Esophagus squamous epithelium (tissue), 5 donors: ENCODE measurements at places on chromosomes 7 and 10.

GRCh38 chr10:35063837-35064454, 26.2 kb downstream of the CUL2 start:
- DNase-seq = no peak

DNA sequence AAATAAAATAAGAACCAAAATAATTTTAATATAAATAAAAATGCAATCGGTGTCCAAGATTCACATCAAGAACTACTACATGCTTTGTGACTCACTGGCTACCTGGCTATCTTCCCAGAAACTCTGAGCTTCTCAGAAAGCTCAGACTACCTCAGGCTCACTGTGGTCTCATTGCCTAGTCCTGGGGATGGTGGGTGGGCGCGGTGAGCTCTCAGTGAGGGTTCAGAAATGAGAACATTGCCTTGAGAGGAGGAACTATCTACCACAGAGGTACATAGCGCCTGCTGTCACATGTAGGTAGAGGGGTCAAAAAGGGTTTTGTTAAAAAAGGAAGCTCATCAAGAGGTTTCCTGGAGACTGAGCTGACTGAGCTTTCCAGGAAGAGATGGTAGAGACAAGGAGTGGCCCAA, 108.0 kb downstream of the WDFY4 start:
- DNase-seq = no peak

- DNase-seq = no peak
These were observed 88.1 kb downstream of the UNCX start for GRCh38 chr7:1320616-1321240.

DNA sequence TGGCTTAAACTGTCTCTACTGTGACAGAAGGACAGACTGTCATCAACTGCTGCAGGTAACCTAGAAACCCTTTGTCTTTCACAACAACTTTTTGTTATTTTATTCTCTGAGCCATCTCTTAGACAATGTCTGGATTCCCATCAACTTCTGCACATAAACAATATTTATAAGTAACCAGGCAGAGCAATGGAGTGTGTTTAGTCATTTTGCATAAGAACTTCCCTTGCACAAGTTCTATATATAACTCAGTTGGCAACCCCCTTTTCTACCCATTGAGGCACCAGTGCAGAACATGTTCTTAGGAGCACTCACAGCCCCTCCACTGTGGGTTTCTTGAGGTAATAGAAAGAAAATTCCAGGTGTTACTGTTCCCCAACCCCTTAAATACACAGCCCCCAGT, 65.0 kb upstream of the IL6 start:
- DNase-seq = no peak

DNA sequence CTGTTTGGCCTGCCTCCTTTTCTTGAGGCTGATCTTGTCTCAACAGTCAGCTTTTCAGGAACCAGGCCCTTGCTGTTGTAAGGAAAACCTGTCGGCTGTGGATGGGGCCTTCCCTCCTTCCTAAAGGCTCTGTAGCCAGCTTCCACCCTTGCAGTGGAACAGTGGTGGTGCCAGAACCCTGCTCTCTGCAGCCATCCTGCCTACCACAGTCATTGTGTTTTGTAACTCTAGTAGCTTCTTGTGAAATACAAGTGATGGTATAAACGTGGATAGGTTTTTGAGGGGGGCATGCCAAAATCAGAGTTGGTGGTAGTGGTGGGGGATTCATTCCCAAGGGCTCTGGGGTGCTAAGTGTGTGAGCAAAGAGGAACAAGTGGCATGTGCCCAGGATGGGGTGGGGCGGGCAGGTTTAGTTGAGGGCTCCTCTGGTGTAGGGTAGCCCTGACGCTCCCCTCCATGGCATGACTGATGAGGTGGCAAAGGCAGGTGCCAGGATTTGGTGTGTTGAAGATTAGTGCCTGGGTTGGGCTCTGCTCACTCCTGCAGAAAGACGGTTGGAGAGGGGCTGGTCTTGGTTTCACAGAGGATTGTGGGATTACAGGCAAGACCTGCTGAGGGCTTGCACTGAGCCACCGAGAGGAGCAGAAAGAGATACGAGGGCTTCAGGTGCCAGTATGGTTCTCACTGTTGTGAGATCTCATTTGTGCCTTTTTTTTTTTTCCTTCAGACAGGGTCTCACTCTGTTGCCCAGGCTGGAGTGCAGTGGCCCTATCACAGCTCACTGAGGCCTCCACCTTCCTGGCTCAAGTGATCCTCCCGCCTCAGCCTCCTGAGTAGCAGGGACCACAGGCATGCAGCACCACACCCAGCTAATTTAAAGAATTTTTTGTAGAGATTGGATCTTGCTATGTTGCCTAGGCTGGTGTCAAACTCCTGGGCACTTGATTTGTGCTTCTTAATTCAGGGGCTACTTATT, 7.4 kb downstream of the TSPAN14 start:
- no peak for DNase-seq

- no peak for DNase-seq
These were observed 38.1 kb downstream of the KIAA1549 start for GRCh38 chr7:138943061-138943460.
